ENCODE measurements at places on chromosomes 11 and 22.

- peak; percentile 100 for DNase-seq
These were observed at the start of gene FHIP1B for GRCh38 chr11:6234387-6235107. Gene FHIP1B (minus strand): TSS chr11:6234636. CDS start chr11:6224516, 10,120 bp downstream.

- DNase-seq: no peak
These were observed 14.1 kb downstream of the TBX1 start for GRCh38 chr22:19774628-19775027.

GRCh38 chr11:45615182-45615792 is 50.1 kb downstream of the CHST1 start:
- peak; percentile 66 for DNase-seq

DNA sequence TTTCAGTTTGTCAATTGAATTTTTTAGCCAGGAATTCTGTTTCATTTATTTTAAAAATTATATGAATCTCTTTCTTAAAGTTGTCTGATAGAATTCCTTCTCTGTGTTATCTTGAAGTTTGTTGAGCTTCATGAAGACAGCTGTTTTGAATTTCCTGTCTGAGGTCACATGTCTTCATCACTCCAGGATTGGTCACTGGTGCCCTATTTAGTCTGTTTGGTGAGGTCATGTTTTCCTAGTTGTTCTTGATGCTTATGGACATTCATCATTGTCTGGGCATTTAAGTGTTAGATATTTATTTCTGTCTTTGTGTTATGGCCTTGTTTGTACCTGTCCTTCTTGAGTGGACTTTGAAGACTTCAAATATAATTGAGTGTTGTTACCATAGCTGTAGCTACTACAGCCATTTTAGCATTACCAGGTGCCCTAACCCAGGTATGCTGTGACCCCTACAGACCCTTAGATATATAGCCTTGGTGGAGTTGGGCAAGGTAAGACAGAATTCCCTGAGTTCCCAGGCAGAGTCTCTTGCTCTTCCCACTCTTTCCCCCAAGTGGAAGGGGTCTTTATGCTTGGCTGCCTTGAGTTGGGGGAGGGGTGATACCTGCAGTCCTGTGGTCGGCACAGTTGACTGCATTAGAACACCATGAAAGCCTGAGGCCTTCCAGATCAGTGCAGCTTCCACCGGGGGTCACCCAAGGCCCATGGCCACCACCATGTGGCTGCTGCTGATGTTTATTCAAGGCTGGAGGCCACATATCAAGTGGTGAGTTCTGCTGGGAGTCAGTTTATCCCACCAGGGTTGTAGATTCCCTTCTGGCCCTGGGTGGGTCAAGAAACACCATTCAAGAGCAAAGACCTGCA is 229.6 kb downstream of the DYNC2H1 start:
- no peak for DNase-seq

DNA sequence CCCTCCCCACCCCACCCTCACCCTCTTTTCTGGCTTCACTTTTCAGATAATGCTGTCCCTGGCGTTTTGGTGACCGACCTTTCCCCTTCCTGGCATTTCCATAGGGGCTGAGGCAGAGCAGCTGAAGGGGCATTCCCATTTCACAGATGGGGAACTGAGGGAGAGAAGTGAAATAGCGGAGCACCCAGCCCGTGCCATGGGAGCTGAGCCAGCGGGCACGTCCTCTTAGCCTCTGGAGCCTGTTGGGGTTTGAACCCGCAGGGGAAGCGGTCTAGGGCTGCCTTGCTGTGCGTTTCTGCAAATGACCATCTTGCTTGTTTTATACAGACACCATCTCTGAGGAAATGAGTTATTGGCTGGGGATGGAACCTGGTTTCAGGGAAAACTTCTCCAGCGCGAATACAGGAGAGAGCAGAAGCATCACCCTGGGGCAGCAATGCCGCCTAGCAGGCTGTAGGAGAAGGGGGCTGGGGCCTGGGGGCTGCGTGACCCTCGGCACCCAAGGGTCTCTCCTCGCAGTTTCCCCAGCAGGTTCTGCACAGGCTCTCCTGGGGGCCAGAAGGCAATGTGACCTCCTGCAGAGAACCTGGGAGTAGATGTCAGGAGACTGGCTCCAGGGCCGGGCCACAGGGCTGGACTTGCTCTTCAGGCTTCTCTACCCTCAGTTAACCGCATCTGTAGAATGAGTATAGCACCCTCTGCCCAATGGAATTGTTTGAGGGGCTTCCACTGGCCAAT is 1.5 kb downstream of the PTPRJ start:
- DNase-seq: no peak

DNA sequence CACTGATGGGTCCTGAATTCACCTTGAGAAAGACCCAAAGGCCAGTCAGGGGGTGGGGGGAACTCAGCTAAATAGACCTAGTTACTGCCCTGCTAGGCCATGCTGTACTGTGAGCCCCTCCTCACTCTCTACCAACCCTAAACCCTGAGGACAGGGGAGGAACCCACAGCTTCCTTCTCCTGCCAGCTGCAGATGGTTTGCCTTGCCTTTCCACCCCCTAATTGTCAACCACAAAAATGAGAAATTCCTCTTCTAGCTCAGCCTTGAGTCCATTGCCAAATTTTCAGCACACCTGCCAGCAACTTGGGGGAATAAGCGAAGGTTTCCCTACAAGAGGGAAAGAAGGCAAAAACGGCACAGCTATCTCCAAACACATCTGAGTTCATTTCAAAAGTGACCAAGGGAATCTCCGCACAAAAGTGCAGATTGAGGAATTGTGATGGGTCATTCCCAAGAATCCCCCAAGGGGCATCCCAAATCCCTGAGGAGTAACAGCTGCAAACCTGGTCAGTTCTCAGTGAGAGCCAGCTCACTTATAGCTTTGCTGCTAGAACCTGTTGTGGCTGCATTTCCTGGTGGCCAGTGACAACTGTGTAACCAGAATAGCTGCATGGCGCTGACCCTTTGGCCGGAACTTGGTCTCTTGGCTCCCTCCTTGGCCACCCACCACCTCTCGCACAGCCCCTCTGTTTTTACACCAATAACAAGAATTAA is 2.4 kb upstream of the TTC36 start:
- no peak for DNase-seq

DNA sequence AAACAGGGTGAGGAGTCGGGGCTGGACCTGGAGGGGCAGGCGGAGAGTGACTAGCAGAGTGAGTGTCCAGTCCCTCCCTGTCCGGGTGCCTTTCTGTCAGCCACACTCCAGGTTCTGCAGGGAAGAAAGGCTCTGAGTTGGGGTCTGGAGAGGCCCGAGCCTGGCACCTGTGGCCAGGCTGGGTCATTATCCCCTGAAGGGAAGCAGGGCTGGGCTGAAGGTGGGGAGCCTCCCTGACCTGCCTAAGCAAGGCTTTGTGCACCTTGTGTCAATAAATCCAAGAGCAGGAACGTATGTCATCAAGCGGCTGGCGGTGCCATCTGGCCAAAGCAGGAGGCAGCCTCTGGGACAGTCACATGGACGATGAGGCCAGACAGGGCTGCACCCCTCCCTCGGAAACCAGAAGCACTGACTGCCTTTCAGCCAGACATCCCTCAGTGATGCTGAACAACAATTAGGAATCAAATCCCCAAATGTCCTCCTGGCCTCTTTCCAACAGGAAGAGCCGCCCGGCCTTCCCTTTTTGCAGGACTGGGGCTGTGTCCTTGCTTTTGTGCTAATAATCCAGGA is 73.9 kb upstream of the FGF3 start:
- DNase-seq: no peak

GRCh38 chr11:119087747-119088241 is 3.1 kb downstream of the HMBS start:
- DNase-seq: no peak
